ENCODE measurements at places on chromosomes 3 and 15.

- ATAC-seq = no peak
Observed at GRCh38 chr3:146375219-146375618, 94.1 kb downstream of the PLSCR2 start.

GRCh38 chr3:123749711-123750110 is 134.4 kb downstream of the MYLK start:
- ATAC-seq = no peak

GRCh38 chr15:44282101-44282500 is 6.4 kb upstream of the GOLM2 start:
- ATAC-seq = no peak

GRCh38 chr15:58736018-58736643 is 13.4 kb downstream of the ADAM10 start:
- no peak for ATAC-seq

DNA sequence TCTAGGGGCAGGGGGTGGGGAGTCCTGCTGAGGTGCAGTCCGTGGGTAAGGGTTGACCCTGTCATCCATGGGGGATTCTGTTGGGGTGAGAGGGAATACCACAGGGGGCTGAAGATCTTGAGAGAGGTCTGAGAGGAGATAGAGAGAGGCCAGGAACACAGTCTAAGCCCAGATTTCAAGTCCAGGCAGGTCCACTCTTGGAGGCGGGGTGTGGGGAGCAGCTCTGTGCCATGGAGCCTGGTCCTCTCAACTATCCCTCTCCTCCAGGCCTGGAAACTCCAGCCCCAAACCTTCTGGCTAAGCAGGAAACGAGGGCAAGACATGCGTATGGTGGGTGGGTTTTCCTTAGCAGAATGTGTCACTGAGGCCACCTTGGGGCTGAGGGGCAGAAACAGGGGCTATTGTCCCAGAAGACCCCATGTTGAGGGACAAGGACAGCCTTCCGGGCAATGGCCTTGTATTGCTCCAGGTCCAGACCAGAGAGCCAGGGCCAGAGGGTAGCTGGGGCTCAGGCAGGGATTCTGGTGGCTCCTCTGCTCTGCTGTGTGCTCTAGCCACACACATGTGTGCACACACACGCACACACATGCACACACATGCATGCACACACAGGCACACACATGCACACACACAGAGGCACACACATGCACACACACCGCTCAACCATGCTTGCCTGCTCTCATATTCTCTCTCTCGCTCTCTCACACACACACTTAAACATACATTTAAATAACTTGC is 48.6 kb upstream of the MAGEF1 start:
- peak; percentile 4 for ATAC-seq

DNA sequence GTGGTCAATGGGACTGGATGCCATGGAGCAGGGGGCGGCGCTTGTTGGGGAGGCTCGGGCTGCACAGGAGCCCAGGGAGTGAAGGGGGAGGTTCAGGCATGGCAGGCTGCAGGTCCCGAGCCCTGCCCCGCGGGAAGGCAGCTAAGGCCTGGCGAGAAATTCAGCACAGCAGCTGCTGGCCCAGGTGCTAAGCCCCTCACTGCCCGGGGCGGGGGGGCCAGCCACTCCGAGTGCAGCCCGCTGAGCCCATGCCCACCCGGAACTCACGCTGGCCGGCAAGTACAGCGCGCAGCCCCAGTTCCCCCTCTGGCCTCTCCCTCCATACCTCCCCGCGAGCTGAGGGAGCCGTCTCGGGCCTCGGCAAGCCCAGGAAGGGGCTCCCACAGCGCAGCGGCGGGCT is 11.3 kb downstream of the KLHDC8B start:
- no peak for ATAC-seq

GRCh38 chr3:13876451-13877100 is 3.3 kb downstream of the WNT7A start:
- ATAC-seq = no peak

GRCh38 chr15:41939986-41940385 is 32.4 kb downstream of the EHD4 start:
- no peak for ATAC-seq

DNA sequence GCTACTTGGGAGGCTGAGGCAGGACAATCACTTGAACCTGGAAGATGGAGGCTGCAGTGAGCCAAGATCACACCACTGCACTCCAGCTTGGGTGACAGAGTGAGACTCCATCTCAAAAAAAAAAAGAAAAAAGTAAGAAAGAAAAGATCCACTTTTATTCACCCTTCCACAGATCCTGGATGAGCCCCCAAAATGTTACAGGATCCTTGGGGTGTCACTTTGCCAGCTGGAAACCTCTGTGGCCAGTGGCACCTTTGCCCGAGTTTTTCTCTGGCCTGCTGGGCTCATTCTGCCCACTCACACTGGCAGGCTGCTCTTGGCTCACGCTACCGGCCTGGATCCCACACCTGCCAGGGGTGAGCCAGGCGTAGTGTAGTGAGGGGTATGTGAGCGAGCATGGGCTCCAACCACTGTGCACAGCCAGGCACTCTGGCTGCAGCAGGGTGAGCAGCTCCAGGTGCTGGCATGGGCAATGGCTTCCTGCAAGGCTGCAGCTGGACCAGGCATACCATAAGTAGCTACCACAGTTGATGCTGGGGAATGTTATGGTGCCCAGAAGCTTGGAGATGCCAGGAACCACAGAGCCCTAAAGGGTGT is 57.8 kb upstream of the C15orf39 start:
- ATAC-seq = no peak

DNA sequence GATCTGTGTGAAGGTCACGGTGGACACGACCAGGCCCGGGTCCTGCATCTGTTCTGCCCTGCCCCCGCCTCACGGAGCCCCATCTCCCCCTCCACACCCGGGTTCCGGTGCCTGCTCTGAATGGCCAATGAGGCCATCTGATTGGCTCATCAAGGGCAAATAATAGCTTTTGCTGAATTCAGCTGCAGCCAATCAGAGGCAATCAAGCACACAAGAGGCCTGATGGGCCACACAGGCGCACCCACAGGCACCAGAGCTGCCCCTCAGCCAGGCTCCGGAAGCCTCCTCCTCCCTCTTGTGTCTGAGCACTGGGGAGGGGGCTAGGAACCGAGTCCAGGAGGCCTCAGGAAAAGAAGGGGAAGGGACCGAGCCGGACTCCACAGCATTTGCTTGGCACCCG is 49.5 kb downstream of the CACNA2D2 start:
- ATAC-seq = peak; percentile 14

DNA sequence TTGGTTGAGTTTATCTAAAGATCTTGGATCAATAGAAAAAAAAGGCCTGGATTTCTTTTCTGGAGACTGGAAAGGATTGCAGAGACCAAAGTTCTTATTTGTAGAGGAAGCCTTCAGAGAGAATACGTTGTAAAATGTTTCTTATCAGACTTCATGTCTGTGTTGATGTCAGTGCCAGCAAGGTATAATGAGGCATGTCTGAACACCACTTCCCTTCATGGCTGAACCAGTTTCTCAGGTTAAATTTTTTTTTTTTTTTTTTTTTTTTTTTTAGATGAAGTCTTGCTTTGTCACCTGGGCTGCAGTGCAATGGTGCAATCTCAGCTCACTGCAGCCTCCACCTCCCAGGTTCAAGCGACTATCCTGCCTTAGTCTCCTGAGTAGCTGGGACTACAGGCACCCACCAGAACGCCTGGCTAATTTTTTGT is 17.8 kb upstream of the ZNF774 start:
- ATAC-seq = no peak

DNA sequence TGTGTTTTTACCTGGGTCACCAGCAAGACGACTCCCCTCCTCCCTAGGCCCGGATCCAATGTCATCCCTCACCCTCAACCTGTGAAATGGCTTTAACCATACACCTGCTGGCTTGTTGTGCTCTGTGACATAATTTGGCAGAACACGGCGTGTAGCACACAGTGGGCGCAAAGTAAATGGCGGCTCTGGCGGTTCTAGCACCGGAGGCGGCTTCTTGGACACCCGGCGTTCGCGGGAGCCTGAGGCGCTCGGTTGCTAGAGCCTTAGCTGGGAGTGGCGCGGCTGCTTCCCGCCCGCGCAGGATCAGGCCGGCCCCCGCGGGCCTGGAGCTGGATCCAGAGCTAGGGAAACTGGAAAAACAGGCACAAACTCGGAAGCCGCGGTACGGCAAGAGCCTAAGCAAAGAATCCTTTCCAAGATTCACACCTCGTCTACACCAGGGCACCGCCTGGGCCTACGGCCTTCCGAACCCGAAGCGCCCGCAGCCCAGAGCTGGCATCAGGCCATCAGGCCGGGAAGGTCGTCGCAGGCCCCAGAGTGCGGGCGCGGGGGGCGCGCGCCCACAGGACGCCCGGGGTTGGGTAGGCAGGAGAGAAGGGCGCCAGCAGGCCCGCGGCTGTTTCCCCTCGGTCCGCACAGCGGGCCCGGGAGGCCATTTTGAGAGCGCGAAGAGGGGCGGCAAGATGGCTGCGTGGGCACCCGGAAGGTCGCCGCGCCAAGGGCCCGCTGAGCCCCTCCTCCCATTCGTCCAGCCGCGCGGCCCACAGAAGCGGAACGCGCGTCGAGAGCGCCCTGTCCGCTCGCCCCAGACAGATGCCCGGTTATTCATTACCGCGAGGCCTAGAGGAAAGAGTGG is 43.9 kb upstream of the POLG start:
- ATAC-seq = peak; percentile 73

DNA sequence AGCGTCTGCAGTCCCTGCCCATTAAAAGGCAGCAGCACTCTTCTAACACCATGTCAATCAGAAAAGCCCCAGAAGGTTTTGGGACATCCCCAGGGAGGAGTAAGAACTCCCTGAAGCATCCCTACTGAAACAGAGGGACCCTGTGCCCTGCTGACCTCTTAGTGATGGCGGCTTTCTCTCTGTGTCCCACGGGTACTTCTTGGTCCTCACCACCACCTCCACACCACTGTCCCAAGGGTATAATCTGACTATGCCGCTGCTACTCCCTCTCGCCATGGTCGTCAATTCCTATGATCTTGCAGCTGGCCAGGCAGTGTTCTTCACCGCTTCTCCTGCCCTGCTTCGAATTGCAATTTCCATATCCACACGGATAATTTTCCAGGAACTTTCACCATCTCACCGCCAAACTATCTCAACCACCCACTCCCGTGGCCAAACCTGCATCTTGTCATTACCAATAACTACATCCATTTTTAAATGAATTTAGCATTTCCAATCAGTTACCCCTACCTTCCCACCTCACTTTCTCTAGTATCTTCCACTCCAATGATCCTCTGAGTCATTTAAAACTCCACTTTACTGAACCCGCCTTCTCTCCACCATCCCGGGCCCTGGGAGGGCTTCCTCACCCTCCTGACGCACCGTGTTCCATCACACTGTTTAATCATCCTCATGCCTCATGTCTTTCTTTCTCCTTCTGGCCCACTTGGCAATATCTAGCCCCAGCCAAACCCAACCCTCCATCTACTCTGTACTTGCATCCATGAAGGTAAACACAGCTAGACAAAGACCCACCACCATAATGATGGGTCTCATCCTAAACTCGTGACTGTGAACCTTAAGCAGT is 23.7 kb downstream of the PRR23E start:
- no peak for ATAC-seq

- ATAC-seq = peak; percentile 22
Observed at GRCh38 chr3:51934991-51935885, 6.5 kb downstream of the RRP9 start.

DNA sequence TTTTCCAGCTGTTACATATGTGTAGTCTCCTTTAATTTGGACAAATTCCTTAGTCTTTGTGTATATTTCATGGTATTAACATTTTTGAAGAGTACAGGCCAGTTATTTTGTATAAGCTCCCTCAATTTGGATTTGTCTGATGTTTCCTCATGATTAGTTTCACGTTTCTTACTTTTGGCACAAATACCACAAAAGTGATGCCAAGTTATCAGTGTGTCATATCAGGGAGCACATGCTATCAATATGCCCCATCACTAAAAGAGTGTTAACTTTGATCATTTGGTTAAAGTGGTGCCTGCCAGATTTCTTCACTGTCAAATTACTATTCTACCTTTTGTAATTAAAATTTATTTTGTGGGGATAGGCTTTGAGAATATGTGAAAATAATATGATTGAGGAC is 14.6 kb downstream of the PCNP start:
- ATAC-seq = no peak

Data from motor neuron (in vitro differentiated cells).